Kidney (tissue), 22 donors: ENCODE measurements at places on chromosomes 13 and 19. TPM values are rescaled to one million over a fixed set of nuclear protein-coding genes. Genes with fewer than 3 reads are reported as not detected.

Gene PALM
- 49.4 TPM for total RNA-seq

Gene PEG3
- total RNA-seq = 8.7 TPM

Gene HNRNPA1L2
- 9.3 TPM for total RNA-seq

Gene CATSPERD
- total RNA-seq = not detected

Gene ZNF345
- total RNA-seq = 8.5 TPM

Gene MRPS12
- 28.5 TPM for total RNA-seq

Gene CDX2
- not detected for total RNA-seq

Gene SULT2A1
- not detected for total RNA-seq

Gene APOC1
- total RNA-seq = 11.8 TPM

Gene OLFM4
- 40.9 TPM for total RNA-seq

Gene LPAR6
- total RNA-seq = 45.1 TPM

Gene MAP4K1
- 17.7 TPM for total RNA-seq

Gene PTH2
- total RNA-seq = not detected

Gene CLN5
- total RNA-seq = 80.8 TPM

Gene CCDC9
- 49.0 TPM for total RNA-seq

Gene ATP7B
- total RNA-seq = 5.7 TPM

Gene COX7A1
- 56.2 TPM for total RNA-seq

Gene SIX5
- 19.4 TPM for total RNA-seq

Gene TRAPPC2B
- total RNA-seq = 9.4 TPM

Gene BRME1
- total RNA-seq = 1.8 TPM

Gene FAM174C
- 35.3 TPM for total RNA-seq

Gene LRRC63
- 0.31 TPM for total RNA-seq

Gene EXOC3L2
- 19.0 TPM for total RNA-seq

Gene CD22
- total RNA-seq = 15.4 TPM

Gene CLDND2
- total RNA-seq = 1.1 TPM

Gene CRX
- not detected for total RNA-seq

Gene ZNF763
- 9.8 TPM for total RNA-seq

Gene CD37
- 35.7 TPM for total RNA-seq

Gene JAK3
- 30.8 TPM for total RNA-seq

Gene PRRG2
- total RNA-seq = 14.9 TPM

Gene DIS3
- total RNA-seq = 29.8 TPM

Gene CPB2
- not detected for total RNA-seq

Gene IZUMO1
- 0.79 TPM for total RNA-seq

Gene C3
- 3,831 TPM for total RNA-seq

Gene ANKLE1
- total RNA-seq = 0.54 TPM

Gene CAPS
- total RNA-seq = 82.1 TPM

Gene CCDC159
- total RNA-seq = 28.9 TPM

Gene C5AR1
- 26.6 TPM for total RNA-seq

Gene CPAMD8
- 64.1 TPM for total RNA-seq

Gene DOCK6
- total RNA-seq = 112 TPM

Gene PRTN3
- not detected for total RNA-seq

Gene CGB8
- not detected for total RNA-seq

Gene KLK3
- total RNA-seq = not detected

Gene CD320
- total RNA-seq = 26.1 TPM

Gene CYP2F1
- total RNA-seq = not detected

Gene CACNG7
- total RNA-seq = not detected

Gene GNG8
- total RNA-seq = not detected

Gene SBK2
- total RNA-seq = not detected

Gene MEIS3
- total RNA-seq = 7.6 TPM

Gene BRSK1
- total RNA-seq = 6.5 TPM

Gene SSC5D
- total RNA-seq = 9.4 TPM

Gene GARIN5A
- 2.0 TPM for total RNA-seq

Gene SUPT20H
- total RNA-seq = 61.6 TPM

Gene CGB5
- total RNA-seq = not detected

Gene OLFM2
- 2.1 TPM for total RNA-seq

Gene CCDC169
- total RNA-seq = 1.5 TPM

Gene MKNK2
- 190 TPM for total RNA-seq

Gene AP1M2
- total RNA-seq = 74.1 TPM

Gene SOX1
- total RNA-seq = not detected
